Fibroblast of the conjunctiva (primary cell): ENCODE measurements at places on chromosomes 1 and 21.

DNA sequence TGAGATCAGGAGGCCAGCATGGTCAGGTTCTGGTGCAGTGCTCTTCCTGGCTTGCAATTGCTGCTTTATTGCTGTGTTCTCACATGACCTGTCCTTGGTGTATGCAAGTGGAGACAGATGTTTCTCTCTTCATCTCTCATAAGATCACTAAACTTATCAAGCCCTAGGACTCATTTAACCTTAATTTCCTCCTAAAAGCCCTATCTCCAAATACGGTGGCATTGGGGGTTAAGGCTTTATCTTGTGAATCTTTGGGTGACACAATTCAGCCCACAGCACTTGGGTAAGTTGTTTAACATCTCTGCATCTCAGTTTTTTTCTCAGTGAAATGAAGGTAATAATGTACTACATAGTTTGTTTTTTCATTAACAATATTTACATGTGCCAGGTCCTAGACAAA is 152.4 kb downstream of the RWDD3 start:
- DNase-seq: no peak

GRCh38 chr1:13922466-13923110 is 222.6 kb downstream of the PRDM2 start:
- no peak for DNase-seq

- no peak for DNase-seq
Observed at GRCh38 chr1:79255421-79255820, 248.9 kb upstream of the ADGRL4 start.

GRCh38 chr1:58721247-58721820 is 21.5 kb upstream of the MYSM1 start:
- DNase-seq: no peak

DNA sequence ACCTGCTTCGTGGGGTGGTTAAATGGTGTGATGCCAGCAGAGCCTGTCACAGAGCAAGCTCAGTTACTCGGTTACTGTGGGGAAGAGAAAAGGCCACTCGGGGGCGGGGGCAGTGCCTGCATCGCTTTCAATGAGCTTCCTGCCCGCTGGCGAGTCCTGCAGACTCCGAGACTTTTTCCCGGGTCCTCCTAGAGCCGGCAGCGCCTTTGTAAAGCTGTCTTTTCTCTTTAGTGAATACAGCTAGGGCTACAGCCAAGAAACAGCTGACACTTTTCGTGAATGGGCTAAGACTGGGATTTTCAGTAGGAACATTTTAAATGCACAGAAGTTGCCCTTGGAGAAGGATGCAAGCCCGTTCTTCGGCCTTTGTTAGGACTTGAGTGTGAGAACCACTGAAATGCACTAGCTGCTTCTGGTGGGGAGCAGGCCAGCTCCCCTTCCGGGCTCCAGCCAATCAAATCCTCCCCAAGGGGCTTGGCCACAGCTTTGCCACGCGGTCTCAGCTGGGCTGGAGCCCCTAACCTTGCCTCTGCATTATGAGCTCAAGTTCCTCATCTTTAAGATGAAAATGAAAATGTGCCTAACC is 23.4 kb upstream of the EFHD2 start:
- no peak for DNase-seq

DNA sequence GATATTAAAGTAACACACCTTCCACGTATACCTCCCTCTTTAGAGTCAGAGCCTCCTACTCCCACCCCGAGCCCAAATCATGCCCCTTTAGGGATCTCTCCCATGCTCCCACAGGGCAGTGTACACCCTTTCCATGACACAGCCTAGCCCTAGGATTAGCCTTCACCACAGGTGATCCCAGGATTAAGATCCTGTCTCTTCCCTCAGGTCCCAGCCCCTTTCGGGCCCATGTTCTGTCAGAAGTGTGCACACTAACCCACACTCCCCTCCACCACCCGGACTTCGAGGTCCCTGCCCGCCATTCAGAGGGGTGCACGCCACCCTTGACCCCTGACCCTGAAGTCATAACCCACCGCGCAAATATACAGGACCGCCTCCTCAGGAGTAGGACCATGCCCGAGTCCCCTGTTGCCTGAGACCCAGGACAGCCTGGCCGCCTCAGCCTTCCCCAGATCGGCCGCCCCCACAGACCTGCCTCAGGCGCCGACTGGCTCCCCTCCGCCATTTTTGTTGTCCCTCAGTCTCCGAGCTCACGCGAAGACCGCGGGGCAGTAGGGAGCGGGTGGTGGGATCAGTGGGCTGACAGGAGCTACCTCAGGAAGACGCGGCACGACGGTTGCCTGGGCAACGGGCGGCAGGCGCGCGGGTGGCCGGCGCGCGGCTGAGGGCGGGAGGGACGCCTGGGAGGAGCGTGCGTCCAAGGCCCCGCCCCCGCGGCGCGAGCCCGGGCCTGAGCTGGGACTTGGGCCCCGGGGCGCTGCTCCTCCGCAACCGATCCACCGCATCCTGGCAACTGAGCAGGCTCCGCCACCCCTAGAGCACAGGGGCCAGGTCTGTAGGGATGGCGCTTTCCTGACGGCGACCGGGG is at the start of gene AGBL4:
Gene AGBL4, minus strand, starts transcription at position 663 of the 868 bp plus-strand sequence.
- DNase-seq: no peak

DNA sequence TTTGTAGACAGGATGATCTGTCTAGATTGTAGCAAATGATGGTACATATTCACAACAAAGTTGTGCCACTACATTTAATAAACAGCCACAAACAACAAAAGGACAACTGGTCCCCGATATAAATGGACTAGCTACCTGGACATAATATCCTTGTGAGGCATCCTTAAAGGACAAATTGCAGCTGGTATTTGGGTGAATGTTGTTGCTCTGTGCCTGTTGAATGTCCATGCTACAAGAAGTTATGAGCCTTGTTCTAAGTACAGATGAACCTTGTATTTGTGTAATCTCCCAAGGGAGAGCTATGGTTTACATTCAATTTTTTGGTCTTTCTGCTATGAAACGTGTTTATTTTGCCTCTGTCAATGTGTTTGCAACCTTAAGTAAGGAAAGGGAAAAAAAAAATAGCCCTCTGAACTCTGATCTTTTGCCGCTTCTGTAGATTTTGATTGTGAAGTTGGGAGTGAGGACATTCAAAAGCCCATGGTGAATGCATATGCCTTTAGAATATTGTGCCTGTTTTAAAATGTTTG is 26.5 kb downstream of the SFT2D2 start:
- no peak for DNase-seq

- no peak for DNase-seq
Observed at GRCh38 chr1:52007215-52008002, 16.9 kb upstream of the RAB3B start.

GRCh38 chr1:175198332-175198731 is 5.8 kb upstream of the KIAA0040 start:
- DNase-seq: no peak

- DNase-seq: no peak
Observed at GRCh38 chr1:234118911-234119310, 214.4 kb downstream of the SLC35F3 start.

GRCh38 chr21:33022828-33023573 is 2.7 kb upstream of the OLIG2 start:
- no peak for DNase-seq

GRCh38 chr1:75554870-75555269 is 56.0 kb downstream of the SLC44A5 start:
- DNase-seq: no peak

GRCh38 chr1:31531177-31531999 is 44.9 kb upstream of the TINAGL1 start:
- DNase-seq: peak; percentile 24

DNA sequence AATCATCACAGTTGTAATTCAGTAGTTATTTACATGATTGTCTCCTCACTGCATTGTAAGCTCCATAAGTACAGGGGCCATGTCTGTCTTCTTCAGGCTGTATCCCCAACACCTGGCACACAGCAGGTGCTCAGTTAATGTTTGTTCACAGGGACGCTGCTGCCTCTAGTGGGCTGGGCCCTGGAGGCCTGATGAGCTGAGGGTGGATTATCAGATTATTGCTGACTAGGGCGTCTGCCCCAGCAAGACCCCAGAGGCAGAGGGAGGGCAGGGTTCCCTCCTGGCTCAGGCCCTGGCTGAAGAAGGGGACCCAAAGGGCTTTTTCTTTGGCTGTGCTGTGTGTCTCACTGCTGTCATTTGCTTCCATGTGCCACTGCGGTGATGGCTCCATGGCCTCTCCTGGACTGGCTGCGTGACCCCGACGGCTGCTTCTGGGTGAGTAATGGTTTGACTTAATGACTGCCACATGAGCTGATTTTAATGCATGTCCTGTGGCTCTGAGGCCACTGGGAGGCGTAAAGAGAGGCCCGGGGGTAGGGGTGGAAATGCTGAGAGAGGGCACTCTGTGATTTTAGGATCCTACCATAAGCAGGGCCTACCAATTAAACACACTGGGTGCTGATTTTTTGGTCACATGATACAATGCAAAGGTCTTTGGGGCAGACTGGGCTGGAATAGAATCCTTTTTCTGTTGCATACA is 20.8 kb upstream of the EPB41 start:
- peak; percentile 30 for DNase-seq

DNA sequence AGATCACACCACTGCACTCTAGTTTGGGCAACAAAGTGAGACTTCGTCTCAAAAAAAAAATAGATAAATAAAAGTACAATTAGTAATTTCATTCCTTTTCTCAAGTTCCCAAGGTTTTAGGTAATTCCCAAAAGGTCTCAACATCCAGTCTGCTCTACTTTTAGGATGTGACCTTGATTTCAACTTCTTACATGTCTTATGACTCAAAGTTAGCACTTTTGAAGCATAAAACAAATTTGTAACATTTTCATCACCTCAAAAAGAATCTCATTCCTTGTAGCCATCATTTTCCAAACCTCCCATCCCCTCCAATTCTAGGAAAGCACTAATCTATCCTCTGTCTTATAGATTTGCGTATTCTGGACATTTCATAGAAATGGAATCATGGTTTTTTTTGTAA is 32.2 kb downstream of the SNX27 start:
- no peak for DNase-seq

DNA sequence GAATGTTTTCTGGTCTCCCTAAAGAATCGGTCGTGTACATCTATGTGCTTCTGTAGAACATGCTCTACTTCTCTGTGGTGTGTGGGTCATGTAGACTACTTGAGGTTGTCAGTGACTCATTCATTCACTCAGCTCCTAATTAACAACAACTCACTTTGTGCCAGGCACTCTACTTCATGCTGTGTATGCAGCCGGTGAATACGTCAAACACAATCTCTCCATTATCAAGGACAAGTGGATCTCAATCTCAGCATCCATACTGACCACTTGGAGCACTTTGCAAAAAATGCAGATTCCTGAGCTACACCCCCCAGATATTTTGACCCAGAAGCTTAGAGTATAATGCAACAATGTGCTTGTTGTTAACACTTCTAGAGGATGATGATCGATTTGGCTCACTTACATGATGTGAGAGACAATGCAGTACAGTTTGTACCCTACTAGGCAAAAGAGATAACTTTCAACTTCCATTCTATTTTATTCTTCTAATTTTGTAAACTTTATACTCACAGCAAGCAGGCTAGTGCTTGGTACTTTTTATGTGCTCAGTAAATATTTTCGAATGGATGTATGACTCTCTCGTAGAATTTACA is 508.6 kb upstream of the ADAMTS5 start:
- no peak for DNase-seq

GRCh38 chr1:245378745-245379144 is 224.0 kb downstream of the KIF26B start:
- DNase-seq: no peak

- no peak for DNase-seq
Observed at GRCh38 chr21:35491114-35491513, 442.0 kb upstream of the RUNX1 start.

DNA sequence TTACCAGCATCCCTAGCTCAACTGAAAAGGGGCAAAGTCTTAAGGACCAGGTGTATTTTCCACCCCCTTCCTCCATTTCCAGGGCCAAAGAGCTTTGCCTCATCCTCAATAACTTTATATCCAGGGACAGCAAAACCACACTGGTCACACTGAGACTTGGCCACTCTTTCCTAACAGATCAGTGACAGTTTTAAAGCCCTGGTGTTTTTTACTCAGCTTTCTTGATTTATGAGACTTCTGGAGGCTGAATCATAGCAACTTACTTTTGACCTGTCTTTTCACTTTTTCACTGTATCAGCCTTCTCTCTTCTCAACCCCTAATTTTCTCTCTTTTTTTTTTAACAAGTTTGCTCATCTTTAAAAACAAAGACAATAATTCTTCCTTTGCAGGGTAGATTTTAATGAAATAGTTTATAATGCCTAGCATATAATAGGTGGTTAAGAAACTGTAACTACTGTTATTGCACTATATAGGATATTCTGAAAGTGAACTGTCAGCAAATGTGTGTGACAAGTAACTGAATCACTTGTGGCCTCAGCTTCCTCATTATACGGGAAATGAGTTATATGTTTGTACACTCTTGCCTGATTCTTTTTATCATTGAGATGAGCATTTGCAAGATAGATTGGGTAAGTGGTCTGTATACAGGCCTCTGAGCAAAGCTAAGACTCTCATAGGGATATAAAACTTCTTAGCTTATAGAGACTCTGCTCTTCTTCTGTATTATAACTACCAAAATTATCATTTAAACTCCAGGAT is 19.7 kb upstream of the DYNLT5 start:
- no peak for DNase-seq

DNA sequence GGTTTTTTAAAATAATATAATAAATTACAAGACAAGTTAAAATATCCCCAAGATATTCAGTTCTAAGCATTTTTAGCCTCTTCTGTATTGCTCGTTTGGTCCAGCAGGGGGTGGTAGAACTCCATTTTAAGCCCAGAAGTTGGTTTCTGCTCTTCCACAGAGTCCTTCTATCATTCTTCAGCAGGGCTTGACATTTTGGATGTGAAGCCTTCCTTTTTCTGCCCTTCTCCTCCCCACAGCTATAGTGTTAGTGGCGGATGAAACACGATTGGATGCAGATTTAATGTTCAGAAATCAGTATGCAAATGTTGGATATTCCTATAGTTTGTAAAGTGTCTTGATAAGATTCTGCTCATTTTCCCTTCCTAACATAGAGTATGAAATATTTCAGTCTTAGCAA is 1.4 kb downstream of the NCAM2 start:
- peak; percentile 50 for DNase-seq

DNA sequence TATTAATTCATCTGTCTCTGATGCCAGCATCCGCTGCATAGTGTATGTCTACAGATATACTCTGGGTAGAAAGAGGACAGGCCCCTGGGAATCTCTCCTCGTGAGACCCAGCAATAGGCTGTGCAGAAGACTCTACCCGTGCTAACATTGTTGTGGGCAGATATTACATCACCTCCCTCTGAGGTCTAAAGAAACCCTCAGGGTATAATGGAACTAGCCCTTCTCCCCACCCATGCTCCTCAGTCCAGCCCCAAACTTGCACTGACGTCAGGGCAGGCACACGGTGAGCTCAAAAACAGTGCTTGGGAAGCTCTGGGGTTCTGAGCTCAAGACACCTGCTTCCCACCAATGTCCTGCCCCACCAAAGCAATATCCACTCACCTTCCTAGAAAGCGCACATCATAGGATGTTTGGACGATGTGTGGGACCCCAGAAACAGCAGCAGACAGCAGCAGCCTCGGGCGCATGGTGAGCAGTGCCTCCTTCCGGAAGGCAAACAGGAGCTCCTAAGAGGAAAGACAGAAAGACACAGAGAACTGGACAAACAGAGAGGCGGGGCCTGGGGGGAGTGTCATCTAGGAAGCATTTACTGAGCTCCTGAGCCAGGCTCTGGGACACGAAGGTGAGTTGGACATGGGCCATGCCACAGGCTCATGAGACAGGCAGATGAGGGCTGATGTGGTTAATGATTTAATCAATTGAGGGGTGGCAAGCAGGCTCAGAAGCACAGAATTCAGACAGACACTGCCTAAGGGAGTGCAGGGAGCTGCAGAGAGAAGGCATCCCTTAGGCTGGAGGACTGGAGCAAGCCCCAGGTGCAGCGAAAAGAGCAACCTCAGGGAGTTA is 4.8 kb downstream of the OVGP1 start:
- DNase-seq: no peak

GRCh38 chr1:87795615-87796337 is 467.1 kb downstream of the LMO4 start:
- no peak for DNase-seq

- no peak for DNase-seq
Observed at GRCh38 chr1:151905070-151905442, 4.3 kb downstream of the THEM4 start.
